ENCODE measurements at places on chromosomes 5 and 9.

- DNase-seq: no peak
Measured at GRCh38 chr5:68954618-68954910, 139.2 kb upstream of the SLC30A5 start.

DNA sequence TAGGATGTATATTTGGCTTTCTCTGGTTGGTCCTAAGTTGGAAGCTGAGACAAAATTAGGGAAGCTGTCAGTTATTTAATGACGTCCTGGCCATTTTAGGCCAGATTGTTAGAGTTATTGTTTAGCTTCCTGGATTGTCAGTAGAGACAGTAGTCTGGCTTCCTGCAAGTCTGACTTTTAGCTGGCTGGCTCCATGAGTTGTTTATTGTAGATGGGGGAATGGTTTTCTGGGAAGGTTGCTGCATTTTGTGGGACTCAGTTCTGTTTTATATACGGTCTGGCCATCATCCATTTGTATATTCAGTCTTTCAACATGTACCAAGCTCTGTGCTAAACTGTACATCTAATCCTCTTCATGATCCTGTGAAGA, 68.3 kb downstream of the SGCD start:
- no peak for DNase-seq

DNA sequence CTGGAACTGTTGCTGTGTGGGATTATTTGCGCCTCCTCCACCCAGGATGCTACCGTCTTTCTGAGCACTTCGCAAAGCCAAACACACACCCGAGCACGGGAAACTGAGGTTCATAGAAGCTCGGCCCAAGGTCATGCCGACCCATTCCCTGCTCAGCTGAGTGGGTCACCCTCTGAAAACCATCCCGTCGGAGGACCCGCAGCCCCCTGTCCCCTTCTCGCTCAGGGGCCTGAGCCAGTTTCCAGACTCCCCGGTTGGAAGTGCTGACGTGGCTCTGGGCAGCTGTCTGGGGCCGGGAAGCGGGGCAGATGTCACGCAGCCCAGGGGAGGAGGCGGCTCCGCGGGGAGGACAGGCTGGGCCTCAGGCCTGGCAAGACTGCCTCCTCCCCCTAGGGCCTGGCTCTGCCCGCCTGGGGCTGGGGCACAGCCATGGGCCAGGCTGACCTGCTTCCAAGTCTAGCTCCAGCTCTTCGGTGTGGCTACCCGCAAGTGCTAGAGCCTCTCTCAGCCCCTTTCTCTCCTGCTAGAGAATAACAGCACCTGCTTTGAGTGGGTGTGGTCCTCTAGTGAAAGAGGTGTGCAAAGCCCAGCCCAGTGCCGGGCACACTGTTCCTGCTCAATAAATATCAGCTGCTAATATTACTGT, 9.9 kb upstream of the CXXC5 start:
- peak; percentile 92 for DNase-seq

- no peak for DNase-seq
Measured at GRCh38 chr5:23996525-23996924, 489.1 kb downstream of the PRDM9 start.

DNA sequence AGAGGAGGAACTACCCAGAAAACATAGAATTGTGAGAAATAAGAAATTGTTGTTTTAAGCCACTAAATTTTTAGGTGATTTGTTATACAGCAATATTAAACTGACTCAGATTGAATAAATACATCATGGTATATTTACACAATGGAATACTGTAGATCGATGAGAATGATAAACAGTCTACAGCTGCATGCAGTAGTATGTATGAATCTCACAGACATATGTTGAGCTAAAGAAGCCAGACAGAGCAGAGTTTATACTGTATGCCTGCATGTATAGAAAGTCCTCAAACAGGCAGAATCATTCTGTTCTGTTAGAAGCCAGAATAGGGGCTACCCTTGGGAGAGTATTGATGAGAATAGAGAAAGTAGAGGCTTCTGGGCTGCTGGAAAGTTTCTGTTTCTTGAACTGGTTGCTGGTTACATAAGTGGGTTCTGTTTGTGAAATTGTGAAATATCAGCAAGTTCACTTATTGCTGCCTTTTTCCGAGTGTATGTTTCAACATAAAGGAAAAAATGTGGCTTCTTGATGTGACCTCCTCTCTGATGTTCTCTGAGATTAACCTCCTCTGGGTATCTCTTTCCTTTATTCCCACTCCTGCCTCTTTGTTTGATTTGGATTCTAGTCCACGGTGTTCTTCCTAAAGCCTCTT, 9.6 kb downstream of the KIAA1958 start:
- DNase-seq: no peak

DNA sequence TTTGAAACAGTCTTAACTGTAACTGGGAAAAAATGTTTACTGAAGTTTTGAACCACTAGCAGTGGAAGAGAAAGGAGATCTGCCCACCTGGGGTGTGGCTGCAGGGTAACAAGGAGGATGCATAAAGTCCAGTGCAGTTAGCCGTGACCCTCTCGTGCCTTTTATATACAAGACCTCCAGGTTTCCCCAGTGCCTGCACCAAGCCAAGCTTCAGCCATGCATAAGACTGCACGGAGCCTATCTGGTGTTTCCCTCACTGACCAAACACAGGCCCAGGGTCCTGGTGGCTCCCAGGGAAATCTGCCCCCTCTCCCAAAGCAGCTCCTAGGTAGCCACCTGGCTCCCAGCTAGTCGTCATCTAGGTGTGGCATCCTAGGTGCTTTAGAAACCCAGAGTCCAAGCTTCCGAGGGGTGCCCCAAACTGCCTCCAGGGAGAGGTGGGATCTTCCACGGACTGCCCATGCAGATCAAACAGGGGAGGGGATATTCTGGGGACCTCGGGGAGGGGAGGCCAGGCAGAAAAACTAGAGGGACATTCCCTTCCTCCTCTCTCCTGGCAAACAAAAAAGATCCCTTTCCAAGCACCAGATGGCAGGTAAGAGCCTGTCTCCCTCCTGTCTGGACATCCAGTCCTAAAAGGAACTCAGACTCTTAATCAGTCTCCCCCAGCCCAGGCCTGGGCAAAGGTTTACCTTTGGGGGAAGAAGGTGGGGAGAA, 2.7 kb downstream of the SHB start:
- DNase-seq: no peak

All from spleen (tissue), 13 donors.